Neural progenitor cell (in vitro differentiated cells): ENCODE measurements at places on chromosomes 12 and 14. TPM values are rescaled to one million over a fixed set of nuclear protein-coding genes. Genes with fewer than 3 reads are reported as not detected.

The MTRFR gene
- 12.7 and 17.3 TPM in 2 replicates for total RNA-seq

The BCL2L14 gene
- not detected in 2 replicates for total RNA-seq

The CAPS2 gene
- total RNA-seq, result 14.4 and 20.1 TPM in 2 replicates

- DNase-seq, result no peak
- H3K27me3 ChIP-seq, result no peaks in the 10 kb centered on the region
- H3K27ac ChIP-seq, result no peak overlapping the region
- H3K4me1 ChIP-seq, result no peaks in the 10 kb centered on the region
Measured at GRCh38 chr14:53273671-53274072, 120.5 kb upstream of the DDHD1 start.

- no peaks in the 10 kb centered on the region for H3K4me1 ChIP-seq
- no peaks in the 10 kb centered on the region for H3K36me3 ChIP-seq
- no peak overlapping the region for H3K4me3 ChIP-seq
- no peaks in the 10 kb centered on the region for H3K27me3 ChIP-seq
- H3K27ac ChIP-seq, result no peak overlapping the region
Measured at GRCh38 chr14:63076488-63076887, 31.2 kb upstream of the KCNH5 start.

DNA sequence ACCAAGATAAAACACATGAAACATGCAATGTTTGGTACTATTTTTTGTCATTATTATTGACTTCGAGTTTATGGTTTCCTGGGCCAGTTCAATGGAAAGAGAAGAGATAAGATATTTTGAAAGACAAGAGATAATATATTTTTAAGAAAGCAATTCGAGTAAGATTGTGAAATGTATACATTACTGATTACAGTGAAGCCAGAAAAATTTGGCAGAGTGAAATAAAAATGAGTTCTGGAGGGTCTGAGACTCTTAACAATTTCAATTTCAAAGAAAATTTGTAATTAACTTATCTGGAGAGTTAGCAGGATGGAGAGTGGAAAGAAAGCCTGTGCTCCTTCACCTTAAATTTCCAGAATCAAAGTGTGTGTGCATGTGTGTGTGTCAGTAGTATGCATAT, 17.3 kb downstream of the CCER1 start:
- no peak overlapping the region for H3K27ac ChIP-seq
- H3K27me3 ChIP-seq, result no peaks in the 10 kb centered on the region
- no peaks in the 10 kb centered on the region for H3K36me3 ChIP-seq

DNA sequence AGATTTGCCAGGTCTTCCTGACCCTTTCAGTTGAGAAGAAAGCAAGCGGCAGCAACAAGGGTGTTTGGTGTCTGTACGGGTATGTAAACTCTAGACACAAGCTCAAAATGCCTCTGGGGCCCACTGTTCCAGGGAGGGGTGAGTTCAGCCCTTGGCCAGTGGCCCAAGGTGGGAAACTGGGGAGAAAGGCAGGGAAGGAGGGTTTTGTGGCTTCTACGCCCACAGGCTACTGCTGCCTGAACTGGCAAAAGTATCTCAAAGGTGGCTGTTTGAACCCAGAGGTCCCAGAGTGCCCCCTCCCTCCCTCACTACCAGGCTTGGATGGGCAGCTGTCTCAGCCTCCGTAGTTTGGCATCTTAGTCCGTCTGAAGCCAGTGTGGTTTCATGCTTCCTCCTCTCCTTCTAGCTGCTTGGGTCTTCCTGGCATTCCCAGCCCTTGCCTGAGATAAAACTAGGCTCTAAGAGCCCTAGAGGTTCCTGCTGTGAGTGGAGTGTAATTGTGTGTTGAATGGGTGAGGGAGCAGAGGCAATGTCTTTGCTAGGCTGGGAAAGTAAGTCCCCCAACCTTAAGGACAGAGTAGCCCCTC, 5.5 kb downstream of the HOXC5 start:
- no peaks in the 10 kb centered on the region for H3K4me1 ChIP-seq
- no peaks in the 10 kb centered on the region for H3K36me3 ChIP-seq
- peak; percentile 1 for DNase-seq
- peaks cover 100% of the 10 kb centered on the region for H3K27me3 ChIP-seq
- no peak overlapping the region for H3K27ac ChIP-seq

- peaks cover 65% of the 10 kb centered on the region for H3K27me3 ChIP-seq
- peak; percentile 79 for DNase-seq
- H3K36me3 ChIP-seq, result no peaks in the 10 kb centered on the region
- H3K27ac ChIP-seq, result no peak overlapping the region
- peak overlapping the region; percentile 87 for H3K4me3 ChIP-seq
- peaks cover 18% of the 10 kb centered on the region for H3K4me1 ChIP-seq
Measured at GRCh38 chr12:4809013-4809448, 88.8 kb downstream of the GALNT8 start.
